ENCODE measurements at places on chromosomes 7 and 10.

GRCh38 chr7:129166745-129167144, 21.7 kb upstream of the SMO start:
- DNase-seq: no peak

DNA sequence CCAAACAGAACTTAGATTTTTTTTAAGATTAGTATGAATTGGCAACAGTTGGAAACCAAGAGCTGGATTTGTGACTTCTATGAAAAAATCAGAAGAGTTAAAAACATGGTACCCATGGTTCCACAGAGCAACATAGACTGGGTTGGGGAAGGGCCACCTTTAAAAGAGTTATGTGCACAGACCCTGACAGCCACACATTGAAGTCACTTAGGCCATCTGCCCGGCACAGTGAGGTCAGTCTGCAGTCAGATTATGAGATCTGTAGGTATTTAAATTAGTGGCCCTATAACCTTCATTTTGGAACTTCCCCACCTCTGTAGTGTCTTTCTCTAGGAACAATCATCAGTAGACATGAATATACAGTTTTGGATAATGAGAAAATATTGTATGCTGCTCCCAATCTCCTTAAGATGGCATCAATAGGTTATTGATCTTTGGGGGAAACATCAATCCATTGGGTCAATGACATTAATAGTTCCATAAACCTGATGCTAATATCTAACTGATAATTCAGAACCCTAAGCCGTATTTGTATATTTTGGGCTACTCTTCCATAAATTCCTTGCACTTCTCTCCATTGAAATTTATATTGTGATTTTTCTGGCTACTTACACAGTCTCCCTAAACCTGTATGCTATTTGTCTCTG, 7.0 kb downstream of the ANKRD1 start:
- DNase-seq: no peak

- DNase-seq: no peak
Measured at GRCh38 chr10:63114031-63114814, 18.9 kb upstream of the NRBF2 start.

- DNase-seq: no peak
Measured at GRCh38 chr7:133344275-133344674, 91.4 kb downstream of the EXOC4 start.

GRCh38 chr10:70509757-70510147, 31.2 kb downstream of the PALD1 start:
- DNase-seq: no peak

DNA sequence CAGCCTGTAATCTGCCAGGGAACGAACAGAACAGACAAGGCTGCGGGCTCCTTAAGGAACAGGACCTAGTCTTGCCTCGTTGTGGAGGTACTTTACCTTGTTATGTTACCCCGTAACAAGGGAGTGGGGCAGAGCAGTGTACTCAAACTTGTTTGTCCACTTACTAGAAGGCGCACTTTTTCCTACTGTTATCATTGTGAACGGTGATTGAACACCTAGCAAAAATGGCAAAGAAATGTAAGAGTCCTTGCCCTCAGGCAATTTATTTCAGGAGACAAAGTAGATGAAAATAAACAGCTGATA, 620 bp upstream of the IMPDH1 start:
- no peak for DNase-seq

DNA sequence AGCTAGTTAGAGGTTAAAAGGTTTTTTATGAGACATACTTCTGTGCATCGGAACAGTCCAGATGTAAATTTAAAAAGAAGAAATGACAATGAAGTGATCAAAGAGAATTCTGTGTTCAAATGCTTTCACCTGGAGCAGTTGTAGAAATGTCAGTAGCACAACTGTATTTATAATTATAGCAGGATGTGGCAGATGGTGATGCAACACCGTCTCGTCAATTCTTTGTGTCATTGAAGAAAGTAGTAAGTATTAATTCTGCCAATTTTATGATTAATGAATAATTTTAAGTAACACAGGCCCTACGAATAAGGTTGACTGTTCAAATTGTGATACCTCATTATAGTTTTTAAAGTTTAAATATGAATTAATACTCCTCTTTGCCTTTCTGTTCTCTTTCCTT, 171.1 kb downstream of the ADK start:
- no peak for DNase-seq

GRCh38 chr7:119439192-119439591, 833.8 kb upstream of the KCND2 start:
- DNase-seq: no peak

DNA sequence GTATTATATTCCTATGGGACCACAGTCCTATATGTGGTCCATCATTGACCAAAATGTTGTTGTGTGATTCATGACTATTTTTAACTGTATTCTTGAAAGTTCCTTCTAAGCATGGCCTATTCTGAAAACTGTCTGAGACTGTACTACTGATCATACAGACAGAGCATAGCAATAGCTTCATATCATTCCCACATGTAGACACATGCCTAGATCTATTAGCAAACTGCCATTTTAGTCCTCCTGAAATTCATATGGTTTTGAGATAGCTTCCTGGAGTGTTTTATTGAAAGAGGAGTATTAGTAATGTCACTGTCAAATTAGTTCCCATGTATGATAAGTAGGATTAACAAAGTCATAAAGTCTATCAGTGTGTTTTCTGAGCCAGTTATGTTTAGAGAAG, 157.5 kb downstream of the BMPER start:
- DNase-seq: no peak

- no peak for DNase-seq
Measured at GRCh38 chr7:116598278-116598677, 73.4 kb downstream of the CAV1 start.

GRCh38 chr10:10527861-10528562, 489.7 kb upstream of the CELF2 start:
- no peak for DNase-seq

- no peak for DNase-seq
Measured at GRCh38 chr10:73655257-73655989, 406 bp downstream of the SYNPO2L start.

DNA sequence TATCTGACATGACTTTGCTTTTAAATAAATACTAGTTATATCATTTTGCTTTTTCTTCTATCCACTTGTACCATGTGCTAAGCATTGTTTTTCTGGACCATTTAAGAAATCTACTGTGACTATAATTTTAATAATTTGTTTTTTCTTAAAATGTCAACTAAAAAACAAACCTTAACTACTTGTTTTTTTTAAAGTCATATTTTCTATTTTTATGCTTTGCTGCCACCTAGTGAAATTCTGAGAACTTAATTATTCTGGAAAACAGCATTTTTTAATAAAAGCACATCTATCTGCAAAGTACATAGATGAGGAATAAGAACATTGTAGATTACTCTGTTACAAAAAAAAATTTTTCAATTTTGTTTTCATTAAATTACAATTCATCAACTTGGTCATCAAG, 47.4 kb downstream of the ORC5 start:
- no peak for DNase-seq

- no peak for DNase-seq
Measured at GRCh38 chr7:133195868-133196267, 57.0 kb upstream of the EXOC4 start.

DNA sequence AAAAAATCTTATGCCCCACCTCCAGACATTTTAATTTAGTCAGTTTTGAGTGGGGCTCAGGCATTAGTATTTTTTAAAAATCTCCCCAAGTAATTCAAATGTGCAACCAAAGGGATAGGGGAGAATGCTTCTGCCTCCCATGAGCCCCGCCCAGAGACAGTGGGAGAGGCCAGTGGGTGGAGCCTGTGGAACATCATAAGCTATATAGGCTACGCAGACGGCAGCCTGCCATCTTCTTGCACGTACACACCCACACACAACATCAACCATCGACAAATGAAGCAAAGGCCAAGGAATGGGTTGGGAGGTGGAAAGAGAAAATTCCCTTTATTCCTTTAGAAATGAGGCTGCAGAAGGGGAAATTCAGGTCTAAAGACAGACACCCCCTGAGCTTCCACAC, 25.2 kb downstream of the CREB3L2 start:
- no peak for DNase-seq

DNA sequence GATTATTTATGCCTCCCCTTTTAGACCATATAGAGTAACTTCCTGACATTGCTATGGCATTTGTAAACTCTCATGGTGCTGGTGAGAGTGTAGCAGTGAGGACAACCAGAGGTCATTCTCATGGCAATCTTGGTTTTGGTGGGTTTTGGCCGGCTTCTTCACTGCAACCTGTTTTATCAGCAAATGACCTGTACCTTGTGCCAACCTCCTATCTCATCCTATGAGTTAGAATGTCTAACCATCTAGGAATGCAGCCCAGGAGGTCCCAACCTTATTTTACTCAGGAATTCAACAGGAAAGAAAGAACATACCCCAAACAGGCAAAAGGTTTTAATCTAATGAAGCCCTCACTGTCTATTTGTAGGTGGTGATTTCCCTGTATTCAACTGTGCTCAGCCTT, 205.4 kb upstream of the YAE1 start:
- DNase-seq: no peak

GRCh38 chr10:129063877-129064276, 403.2 kb upstream of the MGMT start:
- no peak for DNase-seq

DNA sequence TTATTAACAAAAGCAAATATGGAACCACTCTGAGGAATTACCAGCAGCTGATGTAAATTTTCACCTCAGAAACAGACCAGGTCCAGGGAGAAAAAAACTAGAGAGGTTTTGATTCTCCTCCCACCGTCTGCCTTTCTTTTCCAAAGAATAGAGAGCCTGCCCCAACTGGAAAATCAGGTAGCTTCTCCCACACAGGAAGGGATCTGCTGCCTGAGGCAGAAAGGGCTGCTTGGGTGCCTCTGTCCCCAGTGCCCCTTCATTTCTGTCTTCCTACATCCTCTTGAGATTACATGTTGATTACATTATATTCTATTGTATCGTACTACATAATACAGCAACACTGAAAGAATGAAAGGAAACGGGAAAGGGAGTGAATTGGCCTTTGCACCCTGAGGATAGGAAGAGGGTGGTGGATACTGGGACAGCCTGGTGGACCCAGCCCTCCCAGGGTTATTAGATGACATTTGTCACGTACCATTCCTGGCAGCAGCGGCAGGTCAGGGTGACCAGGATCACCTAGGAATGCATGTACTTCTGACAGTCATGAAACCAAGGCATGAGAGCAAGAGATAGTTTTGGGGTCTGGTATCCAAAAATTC, 8.9 kb downstream of the ST8SIA6 start:
- no peak for DNase-seq

GRCh38 chr7:24419511-24419910, 135.5 kb downstream of the NPY start:
- no peak for DNase-seq

DNA sequence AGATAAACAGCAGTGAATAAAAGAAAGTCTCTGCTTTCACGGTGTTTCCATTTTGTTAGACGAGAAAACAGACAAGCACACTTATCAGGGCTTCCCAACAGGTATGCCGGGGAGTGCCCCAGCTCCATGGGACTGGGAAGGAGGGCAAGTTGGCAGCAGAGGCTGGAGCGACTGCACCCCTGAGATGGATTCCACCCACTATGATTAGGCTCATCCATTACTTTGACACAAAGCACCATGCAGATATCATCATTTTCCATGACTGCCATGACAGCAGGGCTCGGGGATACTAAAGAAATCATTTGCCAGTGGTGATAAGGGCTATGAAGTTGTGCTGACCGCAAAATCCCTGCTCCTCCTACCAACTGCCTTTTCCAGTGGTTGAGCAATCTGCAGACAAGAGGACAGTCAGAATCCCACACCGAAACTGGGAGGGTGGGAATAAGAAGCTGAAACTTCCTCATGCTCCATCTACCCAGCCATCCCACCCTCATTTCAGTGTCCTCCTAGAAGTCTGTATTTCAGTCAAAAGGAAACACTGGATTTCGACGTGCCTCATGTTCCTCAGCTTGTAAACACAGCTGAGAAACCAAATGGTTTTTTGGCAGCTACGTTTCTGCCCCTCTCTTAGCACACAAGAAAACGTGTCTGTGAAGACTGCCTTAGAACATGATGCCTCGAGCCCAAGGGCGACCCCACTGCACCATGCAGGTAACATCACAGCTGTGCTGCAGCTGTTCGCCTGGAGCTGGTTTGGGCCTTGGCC, 15.5 kb downstream of the CREB3L2 start:
- DNase-seq: no peak

DNA sequence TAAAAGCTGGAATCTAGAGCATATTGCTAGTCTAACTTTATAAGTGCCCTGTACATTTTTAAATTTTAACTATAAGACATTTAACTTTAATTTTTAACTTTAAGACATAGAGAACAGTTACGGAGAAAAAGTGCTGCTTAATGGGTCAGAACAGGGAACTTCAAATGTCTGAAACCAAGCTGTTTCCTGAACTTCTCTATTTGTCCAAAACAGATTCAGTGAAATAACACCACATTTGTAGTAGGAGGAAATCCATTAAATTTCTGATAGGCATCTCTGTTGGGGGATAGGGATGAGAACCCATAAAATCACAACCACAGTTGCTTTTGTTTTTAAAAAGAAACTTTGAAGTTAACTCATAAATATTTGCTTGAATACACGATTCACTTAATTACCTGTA, 170.8 kb upstream of the ANK3 start:
- DNase-seq: no peak

DNA sequence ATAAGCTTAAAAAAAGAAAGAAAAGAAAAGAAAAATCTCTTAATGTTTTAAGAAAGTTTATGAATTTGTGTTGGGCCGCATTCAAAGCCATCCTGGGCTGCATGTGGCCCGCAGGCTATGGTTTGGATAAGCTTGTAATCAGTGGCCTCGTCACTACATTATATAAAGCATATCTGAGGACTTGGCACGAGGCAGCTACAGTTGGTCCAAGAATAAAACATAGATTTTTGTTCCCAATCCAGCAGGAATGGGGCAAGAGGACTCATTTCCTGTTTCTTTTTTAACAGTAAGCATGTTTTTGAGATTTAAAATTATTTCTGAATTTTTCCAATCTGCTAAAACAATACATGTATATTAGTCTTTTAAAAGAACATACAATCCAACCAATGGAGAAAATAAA, 28.6 kb downstream of the MCM10 start:
- DNase-seq: no peak

GRCh38 chr7:132083537-132084123, 492.6 kb downstream of the PLXNA4 start:
- no peak for DNase-seq

GRCh38 chr10:72740528-72740927, 48.6 kb downstream of the MCU start:
- DNase-seq: no peak

- no peak for DNase-seq
Measured at GRCh38 chr10:123896246-123896927, 4.8 kb upstream of the CPXM2 start.
